ENCODE measurements at places on chromosomes 2 and 18. TPM values are rescaled to one million over a fixed set of nuclear protein-coding genes. Genes with fewer than 3 reads are reported as not detected.

Gene ZAP70
- 954 TPM for total RNA-seq

Gene DLGAP1
- not detected for total RNA-seq

Gene ALK
- not detected for total RNA-seq

Gene CHRND
- not detected for total RNA-seq

Gene IL37
- not detected for total RNA-seq

Gene CNDP1
- 0.31 TPM for total RNA-seq

Gene ALPG
- not detected for total RNA-seq

Gene C1QL2
- not detected for total RNA-seq

Gene SAG
- total RNA-seq, result 0.11 TPM

Gene ACTR1B
- total RNA-seq, result 71.6 TPM

Gene CFC1
- total RNA-seq, result not detected

Gene SMPD4
- total RNA-seq, result 81.8 TPM

Gene APCDD1
- total RNA-seq, result 0.13 TPM

Gene PSTPIP2
- total RNA-seq, result 34.7 TPM

Gene AGXT
- total RNA-seq, result not detected

- no peak for DNase-seq
Observed at GRCh38 chr2:7992612-7993602, 688.9 kb upstream of the ID2 start.

DNA sequence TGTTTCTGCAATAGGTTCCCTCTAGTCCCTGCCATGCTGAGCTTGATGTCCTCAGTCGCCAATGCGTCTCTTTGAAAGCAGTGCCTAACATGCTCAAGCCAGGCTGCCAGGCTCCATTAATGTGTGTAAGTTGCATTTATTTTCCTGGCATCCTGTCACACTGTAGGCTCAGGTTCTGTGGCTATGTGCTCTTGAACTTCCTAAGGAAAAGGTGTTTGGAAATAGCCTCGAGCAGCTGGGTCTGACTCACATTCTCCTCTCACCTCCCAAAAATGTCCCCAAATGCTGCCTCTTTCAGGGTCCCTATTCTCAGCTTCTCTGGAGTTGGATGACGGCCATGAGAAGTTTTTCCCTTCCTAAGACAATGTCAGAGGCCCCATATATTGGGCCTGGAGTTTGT lies 58.0 kb upstream of the SLC14A2 start:
- no peak for DNase-seq

DNA sequence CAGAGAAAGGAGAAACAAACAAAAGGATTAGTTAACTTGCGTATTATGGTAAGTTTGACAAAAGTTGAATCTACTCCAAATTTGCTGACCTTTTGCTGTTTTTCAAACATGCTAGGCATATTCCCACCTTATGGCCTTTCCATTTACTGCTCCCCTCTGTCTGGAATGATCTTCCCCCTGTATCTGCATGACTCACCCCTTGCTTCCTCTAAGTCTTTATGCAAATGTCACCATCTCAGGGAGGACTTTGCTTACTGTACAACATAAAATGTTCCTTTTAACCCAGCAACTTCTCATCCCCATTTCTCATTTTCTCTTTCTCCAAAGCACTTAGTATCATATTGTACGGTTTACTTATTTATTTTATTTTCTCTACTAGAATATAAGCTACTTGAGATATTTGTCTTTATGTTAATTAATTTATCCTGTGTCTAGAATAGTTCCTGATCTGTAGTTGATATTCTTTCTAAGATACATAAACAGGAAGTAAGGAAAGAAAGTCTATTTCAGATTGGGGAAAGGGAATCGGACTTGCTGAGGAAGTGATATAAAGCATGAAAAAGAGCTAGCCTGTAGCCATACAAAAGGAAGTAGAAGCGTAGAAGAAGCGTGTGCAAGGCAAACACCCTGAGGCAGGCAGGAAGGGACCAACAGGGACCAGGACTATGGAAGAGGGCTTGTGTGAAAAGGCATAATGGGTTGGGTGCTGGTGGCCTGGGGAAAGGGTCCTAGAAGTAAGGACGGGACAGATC lies 144.9 kb upstream of the ERBB4 start:
- no peak for DNase-seq

DNA sequence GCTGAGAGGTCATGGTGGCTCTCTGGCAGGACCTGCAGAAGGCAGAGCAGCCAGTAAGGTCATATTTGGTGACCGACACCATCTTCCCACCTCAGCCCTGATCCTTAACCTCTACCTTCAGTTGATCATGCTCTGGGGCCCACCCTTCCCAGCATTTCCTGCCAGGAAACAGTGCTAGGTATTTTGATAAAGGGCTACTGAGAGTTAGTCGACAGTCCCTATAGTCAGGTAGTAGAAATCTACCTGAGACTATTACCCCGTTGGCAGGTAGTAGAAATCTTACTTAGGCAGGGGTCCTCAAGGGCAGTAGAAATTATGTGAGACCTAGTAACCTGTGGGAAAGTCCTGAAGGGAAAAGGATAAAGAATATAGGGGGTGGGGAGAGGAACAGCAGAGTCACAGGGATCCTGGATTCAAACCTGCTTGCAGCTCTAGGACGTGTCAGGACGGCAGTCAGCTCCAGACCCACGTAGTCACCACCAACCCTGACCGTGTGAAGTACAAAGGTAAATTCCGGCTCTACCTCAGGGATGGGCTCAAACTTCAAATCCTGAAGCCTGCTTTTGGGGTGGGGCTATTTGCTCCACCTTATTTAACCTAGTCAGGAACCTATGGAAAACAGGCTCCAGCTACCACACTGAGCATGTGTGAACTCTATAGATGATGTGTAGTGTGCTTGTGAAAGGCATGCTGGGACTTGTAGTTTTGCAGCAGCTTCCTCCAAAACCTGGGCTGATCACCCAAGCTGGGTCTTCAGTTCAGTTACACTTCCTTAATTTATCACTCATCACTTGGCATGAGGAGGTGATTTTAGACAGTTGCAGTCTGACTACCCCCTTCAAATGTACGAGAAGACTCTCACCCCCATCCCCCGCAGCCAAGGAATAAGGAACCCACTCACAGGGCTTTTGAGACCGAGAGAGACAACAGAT lies at the start of gene DQX1:
DQX1 (minus strand) TSS at position 515 of the 932 bp plus-strand sequence; CDS start at position 13, 502 bp downstream.
- peak; percentile 60 for DNase-seq

GRCh38 chr2:205148755-205149154 lies 533.5 kb upstream of the NRP2 start:
- no peak for DNase-seq

DNA sequence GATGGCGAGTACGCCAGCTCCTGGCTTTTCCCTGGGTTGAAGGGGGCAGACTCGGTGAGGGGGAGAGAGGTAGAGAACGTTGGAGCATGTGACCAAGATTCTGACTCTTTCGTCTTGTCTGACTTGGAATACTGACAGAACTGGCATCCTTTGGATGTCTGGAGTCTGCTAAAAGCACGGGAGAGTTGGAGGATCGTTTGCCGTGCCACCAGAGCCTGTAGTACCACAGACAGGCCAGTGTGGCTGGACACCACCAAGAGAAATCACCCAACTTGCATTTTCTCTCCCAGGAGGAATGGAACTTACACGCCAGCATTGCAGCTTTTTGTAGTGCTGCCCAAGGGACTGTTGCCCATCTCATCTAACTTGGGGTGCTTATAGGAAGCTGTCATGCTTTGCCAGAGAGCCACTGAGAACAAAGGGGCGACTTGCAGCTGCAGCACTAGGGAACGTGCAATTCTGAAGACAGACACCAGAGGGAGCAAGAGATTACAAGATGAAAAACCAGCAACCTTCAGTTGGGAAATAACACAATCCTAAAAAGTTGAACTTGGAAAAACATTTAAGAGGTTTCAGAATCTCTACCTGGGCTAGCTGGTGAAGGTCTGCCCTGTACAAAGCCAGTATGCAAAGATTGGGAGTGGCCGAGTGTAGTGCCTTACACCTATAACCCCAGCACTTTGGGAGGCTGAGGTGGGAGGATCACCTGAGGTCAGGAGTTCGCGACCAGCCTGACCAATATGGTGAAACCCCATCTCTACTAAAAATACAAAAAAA lies 24.1 kb downstream of the PSMG2 start:
- DNase-seq, result peak; percentile 33

- DNase-seq, result no peak
Observed at GRCh38 chr18:78735131-78736014, 244.2 kb upstream of the SALL3 start.

DNA sequence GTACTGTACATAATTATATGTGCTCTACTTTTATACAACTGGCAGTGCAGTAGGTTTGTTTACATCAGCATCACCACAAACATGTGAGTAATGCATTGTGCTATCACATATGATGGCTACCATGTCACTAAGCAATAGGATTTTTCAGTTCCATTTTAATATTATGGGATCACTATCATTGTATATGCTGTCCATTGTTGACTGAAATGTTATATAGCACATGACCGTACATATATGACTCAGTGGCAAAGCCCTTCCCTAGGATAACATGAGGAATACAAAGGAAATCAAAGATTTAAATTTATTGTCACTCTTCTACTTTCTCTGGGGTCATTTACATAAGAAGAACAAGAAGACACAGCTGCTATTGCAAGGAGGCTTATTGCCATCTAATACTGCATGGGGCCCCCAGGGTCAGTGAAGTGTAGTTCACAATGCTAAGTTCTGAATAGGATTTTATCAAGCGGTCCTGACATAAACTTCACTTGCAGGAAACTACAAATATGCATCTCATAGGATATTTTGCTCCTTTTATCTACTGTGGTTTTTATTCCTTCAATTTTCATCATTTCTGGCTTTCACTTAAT lies 21.8 kb downstream of the PDE1A start:
- DNase-seq, result no peak

DNA sequence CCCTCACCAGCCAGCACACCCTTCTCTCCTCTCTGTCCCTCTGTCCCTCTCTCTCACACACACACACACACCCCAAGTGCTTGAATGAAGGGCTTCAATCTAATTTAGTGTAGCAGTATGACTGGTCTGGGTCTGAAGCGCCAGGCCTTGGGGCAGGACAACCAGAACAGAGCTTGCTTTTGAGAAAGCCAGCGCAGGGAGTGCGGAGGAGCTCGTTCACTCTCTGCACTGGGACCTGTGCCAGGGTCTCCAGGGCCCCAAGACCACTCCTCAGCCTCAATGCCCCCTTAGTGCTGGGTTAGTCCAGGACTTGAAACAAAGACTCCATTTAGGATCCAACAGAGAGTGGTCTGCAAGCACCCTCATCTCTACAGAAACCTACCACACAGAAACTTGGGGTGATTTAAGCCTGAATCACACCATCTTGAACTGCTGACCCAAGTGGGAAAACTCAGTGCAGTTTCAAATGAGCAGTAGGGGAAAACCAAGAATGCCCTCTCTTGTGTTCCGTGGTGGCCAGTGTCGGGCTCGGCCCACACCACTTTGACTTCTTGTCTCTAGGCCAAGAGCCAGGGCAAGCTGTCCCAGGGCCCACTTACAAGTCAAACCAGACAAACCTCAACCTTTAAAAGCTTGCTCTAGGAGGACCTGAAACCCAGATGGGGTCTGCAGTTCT lies 66.6 kb upstream of the WIPF1 start:
- DNase-seq, result no peak

- no peak for DNase-seq
Observed at GRCh38 chr2:200025717-200026116, 70.3 kb downstream of the MAIP1 start.

DNA sequence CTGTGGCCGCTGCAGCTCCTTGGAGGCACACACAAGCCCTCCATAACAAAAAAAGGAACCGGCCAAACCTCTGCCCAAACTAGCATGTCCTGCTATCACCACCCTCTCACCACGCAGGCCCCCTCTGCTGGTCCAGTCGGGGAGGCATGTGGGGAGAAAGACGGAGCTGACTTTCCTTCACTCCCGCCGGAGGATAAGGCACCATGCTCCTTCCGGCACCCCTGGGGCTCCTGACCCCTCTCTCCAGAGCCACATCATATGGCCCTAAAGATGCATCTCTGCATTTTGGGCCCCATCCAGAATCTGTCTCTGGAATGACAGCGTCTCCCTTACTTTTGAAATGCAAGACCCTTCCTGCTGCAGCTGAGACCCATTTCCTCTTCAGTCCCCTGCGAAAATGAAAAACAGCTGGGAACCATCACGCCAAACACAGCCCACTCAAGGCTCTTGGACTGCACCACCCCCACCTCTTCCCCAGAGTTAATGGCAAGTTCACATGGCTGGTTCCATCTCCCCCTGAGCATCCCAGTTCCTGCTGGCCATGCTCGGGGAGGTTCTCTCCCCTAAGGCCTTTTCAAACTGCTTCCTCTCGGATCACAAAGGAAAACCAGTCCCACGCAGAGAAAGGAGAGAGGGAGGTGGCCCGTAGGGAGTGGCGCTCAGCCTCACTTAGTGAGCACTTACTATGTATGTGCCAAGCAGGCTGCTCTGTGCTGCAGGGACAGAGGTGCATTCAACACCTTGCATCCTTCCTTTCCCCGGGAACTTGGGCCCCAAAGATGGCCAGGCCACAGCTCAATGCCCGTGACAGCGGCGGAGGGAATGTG lies 35.2 kb upstream of the MLPH start:
- DNase-seq, result no peak

- DNase-seq, result peak; percentile 25
Observed at GRCh38 chr2:216142540-216142939, 33.4 kb downstream of the XRCC5 start.

DNA sequence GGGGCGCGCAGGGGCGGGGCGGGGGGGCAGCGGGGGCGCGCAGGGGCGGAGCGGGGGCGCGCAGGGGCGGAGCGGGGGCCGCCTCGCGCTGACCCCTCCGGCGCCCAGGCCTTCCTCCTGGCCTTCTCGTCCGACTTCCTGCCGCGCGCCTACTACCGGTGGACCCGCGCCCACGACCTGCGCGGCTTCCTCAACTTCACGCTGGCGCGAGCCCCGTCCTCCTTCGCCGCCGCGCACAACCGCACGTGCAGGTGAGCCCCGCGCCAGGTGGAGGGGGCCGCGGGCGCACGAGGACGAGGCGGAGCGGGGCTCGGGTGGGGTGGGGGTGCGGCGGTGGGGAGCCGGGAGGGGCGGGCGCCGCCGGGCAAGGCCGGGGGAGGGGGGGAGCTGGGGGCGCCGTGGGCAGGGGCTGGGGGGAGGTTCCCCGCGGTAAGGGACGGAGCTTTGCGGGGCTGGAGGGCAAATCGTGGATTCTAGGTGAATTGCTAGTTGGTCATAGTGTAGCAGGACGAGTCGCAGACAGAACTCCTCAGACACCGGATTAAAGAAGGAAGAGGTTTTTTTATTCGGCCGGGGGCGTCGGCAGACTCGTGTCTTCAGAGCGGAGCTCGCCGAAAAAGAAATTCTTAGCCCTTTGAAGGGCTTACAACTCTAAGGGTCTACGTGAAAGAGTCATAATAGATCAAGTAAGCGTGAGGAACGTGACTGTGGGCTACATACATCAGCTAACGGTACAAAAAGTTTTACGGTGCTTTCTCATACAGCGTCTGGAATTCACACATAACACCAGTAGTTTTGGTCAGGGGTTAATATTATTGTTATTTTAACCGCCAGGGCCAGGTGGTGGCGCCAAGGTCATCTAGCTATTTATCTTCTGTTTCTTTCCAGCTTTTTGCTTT lies 29.9 kb downstream of the ANO7 start:
- peak; percentile 51 for DNase-seq

- peak; percentile 30 for DNase-seq
Observed at GRCh38 chr2:230902180-230902899, 22.7 kb downstream of the GPR55 start.

- DNase-seq, result no peak
Observed at GRCh38 chr2:208407667-208408066, 1.1 kb downstream of the PTH2R start.

All from natural killer cell (primary cell).